ENCODE measurements at places on chromosomes 6 and 20. TPM values are rescaled to one million over a fixed set of nuclear protein-coding genes. Genes with fewer than 3 reads are reported as not detected.

The MYCT1 gene
- not detected for total RNA-seq

GRCh38 chr20:5807431-5807830 lies 57.2 kb downstream of the SHLD1 start:
- DNase-seq, result no peak

DNA sequence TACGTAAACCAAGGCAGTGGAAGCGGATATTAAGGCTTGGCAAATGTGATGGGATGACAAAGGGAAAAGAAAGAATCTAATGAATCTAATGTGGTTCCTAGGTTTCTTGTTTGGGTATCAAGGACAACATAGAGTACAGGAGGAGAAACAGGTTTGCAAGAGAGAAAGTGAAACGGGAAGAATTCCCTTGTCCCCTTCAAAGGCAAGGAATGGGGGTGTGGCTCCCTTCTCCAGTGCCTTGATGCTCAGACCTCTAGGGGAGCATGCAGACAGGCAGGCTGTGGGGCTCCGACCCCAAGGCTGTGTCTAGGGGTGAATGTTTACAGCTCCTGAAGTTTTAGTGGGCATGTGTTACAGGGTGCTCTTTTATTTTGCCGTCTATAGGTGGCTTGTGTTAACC lies 317.5 kb upstream of the HSF2 start:
- DNase-seq, result no peak

DNA sequence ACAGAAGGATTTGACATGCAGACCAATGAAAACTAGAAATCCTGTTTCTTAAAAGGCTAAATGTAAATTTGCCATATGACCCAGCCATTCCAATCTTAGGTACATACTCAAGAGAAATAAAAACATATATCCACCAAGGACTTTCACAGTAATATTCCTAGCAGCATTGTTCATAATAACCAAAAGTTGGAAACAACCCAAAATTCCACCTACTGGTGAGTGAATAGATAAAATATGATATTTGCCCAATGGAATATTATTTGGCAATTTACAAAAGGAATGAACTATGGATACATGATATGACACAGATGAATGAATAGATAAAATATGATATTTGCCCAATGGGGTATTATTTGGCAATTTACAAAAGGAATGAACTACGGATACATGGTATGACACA lies 22.7 kb downstream of the MTCL3 start:
- DNase-seq, result peak; percentile 24

DNA sequence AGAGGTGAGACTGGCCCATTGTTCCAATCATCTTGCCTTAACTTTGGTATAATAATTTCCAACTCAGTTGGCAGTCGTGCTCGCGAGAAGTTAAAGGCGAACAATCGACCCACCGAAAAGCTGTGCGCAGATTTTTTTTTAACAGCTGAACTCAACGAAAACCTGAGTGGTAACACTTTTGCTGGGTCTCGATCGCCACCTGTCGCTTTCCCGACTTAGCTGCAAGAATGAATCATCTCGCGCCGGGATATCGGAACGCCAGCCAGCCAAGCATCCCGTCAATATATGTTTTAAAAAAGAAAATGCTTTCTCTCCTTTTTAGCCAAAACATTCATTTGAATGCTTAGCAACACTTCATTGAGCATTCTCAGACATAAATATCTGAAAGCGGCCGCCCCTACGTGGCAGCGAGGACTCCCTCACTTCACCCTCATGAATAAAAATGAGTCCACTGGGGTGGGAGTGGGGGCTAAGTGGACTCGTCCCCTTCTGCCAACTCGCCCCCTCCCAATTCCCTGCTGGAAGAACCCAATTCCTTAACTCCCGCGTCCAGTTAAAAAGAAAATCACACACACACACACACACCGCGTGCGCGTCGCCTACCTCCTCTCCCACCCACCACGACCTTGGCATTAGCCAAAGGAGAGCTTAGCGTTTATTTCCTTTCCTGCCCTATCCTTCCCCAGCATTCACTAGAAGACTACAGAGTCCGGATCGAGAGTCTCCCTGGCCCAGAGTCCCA lies 1.5 kb downstream of the COL12A1 start:
- DNase-seq, result peak; percentile 66

DNA sequence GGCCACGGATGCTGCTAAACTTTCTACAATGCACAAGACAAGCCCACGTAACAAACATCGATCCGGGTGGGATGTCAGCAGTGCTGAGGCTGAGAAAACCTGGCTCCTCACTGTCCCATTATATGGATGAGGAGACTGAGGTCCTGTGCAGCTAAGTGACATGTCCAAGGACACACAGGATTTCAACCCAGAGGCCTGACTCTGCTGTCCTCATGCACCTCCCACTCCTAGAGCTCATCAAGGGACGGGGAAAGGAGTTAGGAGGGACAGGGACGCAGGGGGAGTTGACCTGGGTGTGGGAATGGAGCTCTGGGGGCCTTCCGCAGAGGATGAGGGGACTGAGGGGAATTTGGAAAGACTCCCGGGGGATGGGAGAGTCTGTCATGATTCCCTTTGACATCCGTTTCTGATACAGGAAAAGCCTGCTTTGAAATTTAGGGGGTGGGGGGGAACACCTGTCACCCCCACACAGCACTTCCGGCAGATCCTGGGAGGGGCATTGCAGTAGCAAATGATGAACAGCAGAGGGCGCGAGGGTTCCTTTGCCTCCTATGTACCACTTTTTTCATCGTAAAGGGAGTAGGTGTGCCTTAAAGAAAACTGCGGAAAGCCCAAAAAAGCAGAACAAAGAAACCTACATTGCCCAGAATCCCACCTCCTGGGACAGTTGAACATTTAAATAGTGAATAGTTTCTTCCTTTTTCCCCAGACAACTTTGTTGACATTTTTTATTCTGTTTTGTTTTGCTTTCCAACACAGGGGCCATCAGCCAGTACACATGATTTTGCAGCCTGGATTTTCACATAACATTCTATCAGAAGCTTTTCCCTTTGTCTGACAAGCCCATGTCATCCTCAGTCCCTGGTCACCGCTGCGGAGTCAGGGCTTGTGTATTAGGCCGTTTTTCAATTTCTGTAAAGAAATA lies 48.6 kb downstream of the SLC2A10 start:
- DNase-seq, result no peak

Measured in foreskin keratinocyte (primary cell).